Esophagus muscularis mucosa (tissue), 4 donors: ENCODE measurements at places on chromosomes 5 and 9. TPM values are rescaled to one million over a fixed set of nuclear protein-coding genes. Genes with fewer than 3 reads are reported as not detected.

- H3K27ac ChIP-seq = no peak overlapping the region
- no peak overlapping the region for H3K4me3 ChIP-seq
- no peak for DNase-seq
- H3K4me1 ChIP-seq = no peaks in the 10 kb centered on the region
Observed at GRCh38 chr5:78799266-78800017, 150.9 kb upstream of the LHFPL2 start.

DNA sequence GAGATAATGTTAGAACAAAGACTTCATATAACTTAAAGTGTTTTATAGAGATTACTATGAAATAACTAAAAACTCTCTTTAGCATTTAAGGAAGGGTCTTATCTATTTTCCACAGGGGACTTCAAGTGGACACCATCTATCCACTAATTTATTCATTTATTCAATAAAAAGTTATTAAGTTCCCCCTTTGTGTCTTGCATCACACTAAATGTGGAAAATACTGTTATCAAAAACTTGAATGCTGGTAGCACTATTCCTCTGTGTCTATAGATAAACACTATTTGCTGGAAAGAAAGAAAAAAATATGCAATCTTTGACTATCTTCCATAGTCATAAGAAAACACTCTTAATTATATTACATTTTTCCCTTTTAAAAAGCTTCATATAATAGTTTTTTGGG is 20.1 kb upstream of the ZNF622 start:
- H3K27ac ChIP-seq = no peak overlapping the region
- H3K4me3 ChIP-seq = no peak overlapping the region
- no peaks in the 10 kb centered on the region for H3K36me3 ChIP-seq
- no peaks in the 10 kb centered on the region for H3K27me3 ChIP-seq
- DNase-seq = no peak

DNA sequence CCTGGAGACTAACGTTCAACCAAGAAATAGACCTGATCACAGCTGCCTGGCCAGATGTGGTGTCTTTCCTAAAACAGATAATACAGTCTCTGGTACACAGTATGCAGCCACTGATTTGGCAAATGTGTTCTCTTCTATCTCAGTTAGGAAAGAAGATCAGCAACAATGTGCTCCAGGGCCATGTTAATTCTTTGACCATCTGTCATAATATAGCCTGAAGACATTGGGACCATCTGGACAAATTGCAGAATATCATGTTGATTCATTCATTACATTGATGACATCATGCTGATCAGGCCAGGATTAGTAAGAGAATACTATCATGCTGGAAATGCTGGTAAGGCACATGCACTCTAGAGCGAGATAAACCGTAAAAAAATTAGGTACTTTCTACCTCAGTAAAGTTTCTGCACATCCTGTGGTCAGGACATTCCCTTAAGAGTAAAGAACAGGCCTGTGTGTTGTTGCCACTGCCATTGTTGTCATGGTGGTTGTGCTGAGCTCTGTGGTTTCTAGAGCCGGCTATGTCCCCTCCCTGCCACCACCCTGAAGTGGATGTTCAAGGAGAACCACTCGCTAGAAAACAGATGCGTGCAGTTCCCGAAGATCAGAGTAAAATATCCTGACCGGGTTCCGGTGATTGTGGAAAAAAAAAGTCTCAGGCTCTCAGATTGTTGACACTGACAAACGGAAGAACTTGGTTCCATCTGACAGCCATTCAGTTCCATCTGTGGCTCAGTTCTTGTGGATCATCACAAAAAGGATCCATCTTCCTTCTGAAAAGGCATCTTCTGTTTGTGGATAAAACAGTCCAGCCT is 6.4 kb upstream of the JMY start:
- H3K27ac ChIP-seq = no peak overlapping the region
- no peak overlapping the region for H3K4me3 ChIP-seq
- H3K27me3 ChIP-seq = no peaks in the 10 kb centered on the region
- DNase-seq = no peak

GRCh38 chr9:79568337-79569101 is 3.2 kb upstream of the TLE4 start:
- DNase-seq = peak; percentile 7
- no peak overlapping the region for H3K27ac ChIP-seq
- H3K4me1 ChIP-seq = peaks cover 4% of the 10 kb centered on the region
- H3K27me3 ChIP-seq = no peaks in the 10 kb centered on the region

Gene TLE4
- total RNA-seq = 30.0 TPM

- H3K4me1 ChIP-seq = peaks cover 12% of the 10 kb centered on the region
- H3K27me3 ChIP-seq = no peaks in the 10 kb centered on the region
- no peak for DNase-seq
- no peak overlapping the region for H3K27ac ChIP-seq
Observed at GRCh38 chr9:89482901-89483361, 15.0 kb downstream of the SEMA4D start.
